ENCODE measurements at places on chromosomes 5 and 9.

GRCh38 chr9:130921300-130921988 is 17.6 kb downstream of the FIBCD1 start:
- DNase-seq: no peak

- no peak for DNase-seq
Observed at GRCh38 chr9:113532809-113533190, 69.3 kb downstream of the RGS3 start.

- DNase-seq: no peak
Observed at GRCh38 chr5:178530526-178530925, 59.7 kb downstream of the COL23A1 start.

- DNase-seq: no peak
Observed at GRCh38 chr5:80337379-80337778, 17.6 kb downstream of the SPZ1 start.

- no peak for DNase-seq
Observed at GRCh38 chr5:179795049-179795862, 1.5 kb downstream of the LTC4S start.

DNA sequence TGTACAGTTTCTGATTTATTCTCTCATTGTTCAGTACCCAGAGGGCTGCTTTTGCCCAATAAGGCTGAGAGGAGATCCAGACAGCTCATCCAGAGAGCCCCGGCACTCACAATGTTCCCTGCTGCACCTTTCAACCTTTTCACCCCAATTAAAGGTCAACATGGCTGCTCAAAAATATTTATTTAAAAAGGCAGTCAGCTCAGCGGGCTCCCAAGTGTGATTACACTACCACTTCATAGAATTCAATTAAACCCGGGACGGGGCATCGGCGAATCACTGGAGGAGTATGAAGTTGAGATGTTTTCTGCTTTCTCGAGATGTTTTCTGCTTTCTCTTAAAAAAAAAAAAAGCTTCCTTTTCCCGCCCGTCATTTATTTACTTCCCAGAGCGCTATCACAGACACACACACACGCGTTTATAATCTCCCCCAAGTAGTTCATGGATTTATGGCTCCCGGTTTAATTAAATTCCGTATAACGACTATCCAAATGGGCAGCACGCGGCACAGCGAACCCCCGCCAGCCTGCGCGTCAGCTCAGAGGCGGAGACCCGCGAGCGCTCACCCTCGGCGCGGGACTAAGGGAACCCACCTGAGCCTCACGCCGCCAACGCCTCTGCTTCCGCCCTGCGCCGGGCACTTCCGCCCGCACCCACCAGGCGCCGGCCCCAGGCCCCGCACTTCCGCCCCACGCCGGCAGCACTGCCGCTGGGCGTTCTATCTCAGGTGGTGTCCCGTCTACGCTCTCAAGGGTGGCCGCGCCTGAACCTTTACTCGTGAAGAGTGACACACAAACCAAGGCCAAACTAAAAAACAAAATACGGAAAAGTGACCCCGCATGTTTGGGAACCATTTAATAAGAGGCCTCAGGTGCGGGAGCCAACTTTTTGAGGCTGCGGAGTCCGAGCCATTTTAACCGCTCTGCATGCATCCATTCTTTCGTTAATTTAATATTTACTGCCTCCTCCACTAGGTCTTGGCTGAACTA is at the start of gene C5orf63:
TSS of gene C5orf63 (minus strand) at position 642 of the 986 bp plus-strand sequence. CDS start 14,507 bp downstream, outside the sequence.
- peak; percentile 43 for DNase-seq

DNA sequence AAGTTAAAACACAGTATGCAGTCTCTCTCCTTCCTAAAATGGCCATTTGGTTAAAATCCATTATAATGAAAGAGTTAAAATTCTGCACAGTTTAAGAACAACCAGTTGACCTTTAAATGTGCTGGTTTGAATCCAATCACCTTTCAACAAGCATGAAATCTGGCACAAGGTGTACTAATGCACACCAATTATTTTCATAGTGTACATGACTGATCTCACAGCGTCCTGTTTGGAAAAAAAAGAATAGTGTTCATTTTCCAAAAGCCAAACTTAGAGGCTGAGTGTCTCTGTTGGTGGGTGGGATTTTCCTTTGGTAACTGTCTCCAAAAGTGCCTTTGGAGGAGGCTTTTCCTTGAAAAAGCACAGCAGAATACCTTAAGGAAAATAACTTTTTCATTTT is 180.6 kb downstream of the DEPDC1B start:
- DNase-seq: no peak

DNA sequence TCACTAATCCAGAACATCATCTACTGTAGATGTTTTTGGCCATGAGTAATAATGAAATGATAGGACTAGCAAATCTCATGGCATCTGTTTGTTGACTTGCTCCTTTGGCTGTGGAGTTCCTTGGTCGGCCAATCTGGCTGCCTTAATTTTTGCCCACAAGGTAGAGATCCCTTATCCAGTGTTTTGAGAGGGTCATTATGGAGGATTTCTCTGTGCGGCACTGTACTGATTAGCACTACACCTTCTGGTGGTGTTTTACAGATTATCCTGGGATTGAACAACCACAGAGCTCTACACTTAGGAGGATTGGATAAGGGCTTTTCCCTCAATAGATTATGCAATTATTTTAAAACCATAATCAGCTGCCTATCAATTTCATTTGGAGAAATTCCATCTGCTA is 3.2 kb upstream of the ENHO start:
- DNase-seq: no peak

DNA sequence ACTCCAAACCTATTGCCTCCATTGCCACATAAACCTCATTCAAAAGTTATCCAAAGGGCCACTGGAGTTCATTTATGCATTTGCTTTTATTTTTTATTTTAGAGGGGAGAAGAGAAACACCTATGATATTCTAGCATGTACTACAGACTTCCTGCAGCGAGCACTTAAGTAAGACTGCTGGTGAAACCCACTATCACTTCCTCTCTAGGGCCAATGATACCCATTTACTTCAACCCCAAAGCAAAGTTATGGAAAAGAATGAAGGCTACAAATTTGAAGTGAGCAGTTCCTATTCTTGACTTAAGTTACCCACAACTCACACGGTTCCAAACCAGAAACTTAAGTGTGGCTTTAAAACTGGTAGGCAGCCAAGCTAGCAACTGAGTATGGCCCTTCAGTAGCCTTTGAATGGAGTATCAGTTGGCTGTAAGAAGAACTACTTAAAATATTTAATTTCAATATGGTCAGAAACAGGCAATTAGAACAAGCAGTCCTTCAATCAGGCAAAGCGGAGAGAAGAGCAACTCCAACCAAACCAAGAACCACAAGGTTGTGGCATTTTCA is 94.1 kb downstream of the GPR21 start:
- DNase-seq: no peak

GRCh38 chr5:42992088-42992879 is 47.8 kb downstream of the ANXA2R start:
- no peak for DNase-seq

- DNase-seq: no peak
Observed at GRCh38 chr9:26655166-26655565, 237.4 kb downstream of the CAAP1 start.

DNA sequence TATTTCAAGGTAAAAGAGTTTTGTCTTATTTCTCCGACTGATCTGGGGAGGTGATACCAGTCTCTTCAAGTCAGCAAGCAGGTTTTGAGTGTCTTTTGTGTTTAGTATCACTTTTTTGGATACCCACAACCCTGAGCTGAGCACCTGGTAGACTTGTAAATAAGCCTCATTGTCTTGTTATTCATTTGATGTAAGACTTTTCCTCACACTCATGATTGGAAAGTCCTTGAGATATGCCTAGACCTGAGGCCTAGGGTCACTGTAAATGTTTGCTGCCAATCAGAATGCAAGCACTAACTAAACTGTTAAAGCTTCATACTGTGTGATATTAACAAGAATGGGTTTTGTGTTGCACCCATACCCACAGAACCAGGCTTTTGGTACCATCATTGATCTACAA is 100.7 kb upstream of the CKMT2 start:
- no peak for DNase-seq

DNA sequence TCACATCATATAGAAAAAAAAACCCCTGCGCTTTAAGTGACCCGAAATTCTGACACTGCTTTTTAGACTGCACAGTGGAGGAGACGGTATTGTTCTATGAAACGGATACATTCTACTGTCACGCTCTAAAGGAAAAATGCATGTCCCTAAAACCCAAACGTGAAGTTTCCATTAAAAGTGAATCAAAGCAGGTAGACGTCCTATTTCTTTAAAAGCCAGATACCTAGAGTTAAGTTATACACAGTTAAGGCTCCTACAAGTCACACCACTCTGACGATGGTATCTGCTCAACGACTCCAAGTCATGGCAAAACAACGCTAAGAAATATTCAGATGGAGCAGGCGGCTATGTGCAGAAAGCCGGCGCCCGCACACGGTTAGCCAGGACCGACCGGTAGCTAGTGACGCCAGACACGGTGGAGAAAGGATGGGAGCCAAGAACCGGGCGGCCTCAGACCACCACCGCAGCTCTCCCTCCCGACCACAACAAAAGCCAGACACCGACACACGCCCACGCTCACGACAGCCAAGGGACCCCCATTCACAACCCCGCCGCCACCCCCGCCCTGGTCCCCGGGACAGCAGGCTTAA is 734 bp downstream of the SKP1 start:
- peak; percentile 35 for DNase-seq

DNA sequence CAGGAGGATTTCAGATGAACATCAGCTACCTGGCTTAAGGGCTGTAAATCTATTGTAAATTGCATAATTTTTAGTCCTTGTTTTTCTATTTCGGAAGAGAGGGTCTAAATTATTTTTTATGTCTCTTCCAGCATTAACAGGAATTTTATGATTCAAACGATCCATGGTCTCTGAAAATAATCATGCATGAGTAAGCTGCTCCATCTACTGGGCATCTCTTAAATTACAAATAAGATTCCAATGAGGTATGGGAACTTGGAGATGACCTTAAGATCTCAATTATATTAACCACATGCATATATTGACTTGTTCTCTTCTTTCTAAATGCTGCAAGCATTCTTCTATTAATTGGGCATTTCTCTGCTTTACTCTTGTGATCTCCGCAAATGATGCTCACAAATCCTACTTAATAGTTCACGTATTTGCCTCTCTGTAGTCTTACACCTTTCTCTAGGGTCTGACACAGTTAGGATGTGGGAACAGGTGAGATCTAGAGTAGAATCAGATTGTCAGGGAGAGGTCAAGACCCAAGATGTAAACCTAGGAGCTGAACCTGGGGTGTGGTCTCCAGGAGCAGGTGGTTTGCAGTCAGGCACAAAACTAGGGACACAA is 86.9 kb downstream of the NUDT12 start:
- peak; percentile 25 for DNase-seq

- DNase-seq: peak; percentile 50
Observed at GRCh38 chr5:145887976-145888574, 15.3 kb upstream of the GRXCR2 start.

DNA sequence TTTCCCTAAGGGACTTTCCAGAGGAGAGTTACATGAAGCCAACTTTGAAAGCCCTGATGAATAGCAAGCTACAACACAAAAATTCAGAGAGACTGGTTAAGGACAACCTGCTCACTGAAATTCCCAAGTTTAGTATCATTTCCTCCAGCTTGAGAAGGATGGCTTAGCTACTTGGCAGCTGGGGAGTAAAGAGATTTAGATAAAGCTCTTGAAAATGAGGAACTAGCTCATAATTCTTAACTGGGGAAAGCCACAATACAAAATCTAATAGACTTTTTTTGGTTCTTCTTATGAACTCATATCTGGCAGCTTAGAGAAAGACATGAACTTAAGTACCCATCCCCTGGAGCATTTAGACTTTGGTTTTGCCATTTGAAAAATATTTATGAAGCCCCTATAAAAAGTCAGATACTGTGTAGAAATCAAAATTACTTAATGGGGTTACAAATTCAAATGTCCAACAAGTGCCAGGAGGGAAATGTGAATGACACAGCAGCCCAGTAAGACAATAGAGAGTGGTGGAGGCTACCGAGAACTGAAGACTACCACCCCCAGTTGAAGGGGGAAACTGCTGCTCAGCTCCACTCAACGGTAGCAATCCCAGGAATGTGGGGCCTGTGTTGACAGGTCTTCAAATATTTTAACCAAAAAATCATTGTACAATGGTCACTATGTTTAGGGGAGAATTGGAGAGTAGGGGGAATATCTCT is 79.4 kb upstream of the ADRB2 start:
- DNase-seq: no peak

- DNase-seq: no peak
Observed at GRCh38 chr5:156914371-156914737, 48.7 kb downstream of the TIMD4 start.

DNA sequence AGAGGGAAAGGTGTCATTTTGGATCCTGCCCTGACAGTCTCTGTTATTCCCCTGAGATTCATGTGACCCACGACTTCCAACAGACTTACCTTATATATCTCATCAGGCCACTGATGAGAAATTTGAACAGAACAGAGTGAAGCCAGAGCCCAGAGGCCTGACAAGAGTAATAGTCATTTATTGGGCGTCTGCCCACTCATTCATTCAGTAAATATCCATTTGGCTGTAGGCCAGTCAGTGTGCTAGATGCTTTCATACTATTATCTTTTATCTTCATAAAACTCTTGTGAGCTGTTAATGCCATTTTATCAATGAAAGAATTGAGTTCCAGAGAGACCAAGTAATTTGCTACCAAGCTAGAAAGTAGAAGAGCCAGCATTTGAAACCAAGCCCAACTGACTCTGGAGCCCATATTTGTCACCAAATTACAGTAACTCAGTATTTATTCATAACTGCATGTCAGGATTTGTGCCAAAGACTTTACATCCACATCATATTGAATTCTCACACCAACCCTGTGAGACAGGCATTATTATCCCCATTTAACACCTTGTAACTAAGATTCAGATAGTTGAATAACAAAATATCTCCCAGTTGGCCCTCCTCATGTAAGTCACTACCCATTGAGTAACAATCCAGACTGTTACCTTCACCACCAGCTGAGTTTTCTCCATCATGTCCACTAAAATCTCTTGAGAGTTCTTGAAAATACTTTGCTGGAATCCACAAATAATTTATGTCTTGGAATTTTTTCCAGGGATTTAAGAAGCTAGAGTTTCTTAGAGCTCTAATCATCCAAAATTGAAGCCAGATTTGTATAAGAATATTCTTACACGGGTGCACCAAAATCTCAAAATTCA is 2.5 kb downstream of the PTPDC1 start:
- DNase-seq: peak; percentile 44

- DNase-seq: peak; percentile 17
Observed at GRCh38 chr5:111829701-111830100, 72.7 kb upstream of the NREP start.

DNA sequence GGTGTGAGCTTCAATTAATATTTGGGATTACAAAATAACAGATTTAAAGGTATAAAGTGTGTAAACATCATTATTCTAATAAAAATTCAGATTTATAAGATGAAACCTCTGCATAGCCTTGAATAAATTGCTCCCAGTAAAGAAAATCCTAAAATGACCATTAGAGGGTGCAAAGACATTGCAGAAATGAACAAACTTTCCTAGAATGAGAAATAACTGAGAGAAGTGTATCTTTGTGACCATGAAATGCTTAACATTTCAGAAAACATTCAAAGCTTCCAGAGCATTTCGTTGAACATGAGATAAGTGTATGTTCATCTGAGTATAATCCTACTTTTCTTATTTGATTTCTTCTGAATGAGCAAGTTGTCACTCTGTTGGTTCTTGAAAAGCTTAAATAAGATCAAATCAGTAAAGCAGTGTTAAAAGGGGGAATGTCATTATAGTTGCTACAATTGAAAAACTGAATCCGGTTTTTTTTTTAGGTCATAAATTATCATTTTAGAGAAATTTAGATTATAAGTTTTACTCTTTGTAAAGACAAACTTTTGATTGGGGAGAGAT is 24.7 kb upstream of the NUDT12 start:
- peak; percentile 4 for DNase-seq

- DNase-seq: no peak
Observed at GRCh38 chr9:132486706-132487350, 76.8 kb downstream of the CFAP77 start.

Data from AG08396 (cell line).